Spleen (tissue), 13 donors: ENCODE measurements at places on chromosomes 2 and 18.

DNA sequence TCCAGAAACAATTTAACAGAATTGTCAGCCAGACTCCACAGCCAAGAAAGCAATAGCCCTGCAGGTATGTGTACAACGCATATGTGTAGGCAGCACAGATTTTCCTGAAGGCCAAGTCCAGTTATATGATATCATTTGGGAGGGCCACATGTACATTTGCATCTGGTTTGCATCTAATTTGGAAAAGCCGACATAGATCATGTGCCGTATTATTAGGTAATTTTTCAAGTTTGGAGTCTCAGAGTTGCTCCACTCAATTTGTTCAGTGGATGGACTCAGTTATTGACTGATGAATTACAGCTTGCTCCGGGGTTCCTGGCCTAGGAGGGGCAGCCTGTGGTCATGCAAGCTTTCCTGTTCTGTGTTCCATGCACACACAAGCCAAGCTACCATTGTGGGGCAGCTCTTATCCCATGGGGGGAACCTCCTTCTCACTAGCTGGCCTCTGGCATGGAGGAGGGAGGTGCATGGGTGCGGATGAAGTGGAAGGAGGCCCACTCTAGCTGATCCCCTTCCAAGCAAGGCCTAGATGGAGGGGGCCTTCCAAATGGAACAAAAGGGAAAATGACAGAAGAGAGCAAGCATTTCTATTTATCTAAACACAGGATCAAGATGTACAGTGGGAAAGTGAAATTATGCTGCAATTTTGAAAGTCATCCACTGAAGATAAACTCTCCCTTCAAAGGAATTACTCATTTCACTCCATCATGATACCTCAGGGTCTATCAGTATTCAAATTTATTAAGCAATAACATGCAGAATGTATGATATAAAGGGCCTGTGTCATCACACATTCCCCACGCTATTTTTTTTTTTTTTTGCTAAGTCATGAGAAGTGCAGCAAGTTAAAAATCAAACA is 202.6 kb upstream of the SMAD2 start:
- peak; percentile 41 for DNase-seq

DNA sequence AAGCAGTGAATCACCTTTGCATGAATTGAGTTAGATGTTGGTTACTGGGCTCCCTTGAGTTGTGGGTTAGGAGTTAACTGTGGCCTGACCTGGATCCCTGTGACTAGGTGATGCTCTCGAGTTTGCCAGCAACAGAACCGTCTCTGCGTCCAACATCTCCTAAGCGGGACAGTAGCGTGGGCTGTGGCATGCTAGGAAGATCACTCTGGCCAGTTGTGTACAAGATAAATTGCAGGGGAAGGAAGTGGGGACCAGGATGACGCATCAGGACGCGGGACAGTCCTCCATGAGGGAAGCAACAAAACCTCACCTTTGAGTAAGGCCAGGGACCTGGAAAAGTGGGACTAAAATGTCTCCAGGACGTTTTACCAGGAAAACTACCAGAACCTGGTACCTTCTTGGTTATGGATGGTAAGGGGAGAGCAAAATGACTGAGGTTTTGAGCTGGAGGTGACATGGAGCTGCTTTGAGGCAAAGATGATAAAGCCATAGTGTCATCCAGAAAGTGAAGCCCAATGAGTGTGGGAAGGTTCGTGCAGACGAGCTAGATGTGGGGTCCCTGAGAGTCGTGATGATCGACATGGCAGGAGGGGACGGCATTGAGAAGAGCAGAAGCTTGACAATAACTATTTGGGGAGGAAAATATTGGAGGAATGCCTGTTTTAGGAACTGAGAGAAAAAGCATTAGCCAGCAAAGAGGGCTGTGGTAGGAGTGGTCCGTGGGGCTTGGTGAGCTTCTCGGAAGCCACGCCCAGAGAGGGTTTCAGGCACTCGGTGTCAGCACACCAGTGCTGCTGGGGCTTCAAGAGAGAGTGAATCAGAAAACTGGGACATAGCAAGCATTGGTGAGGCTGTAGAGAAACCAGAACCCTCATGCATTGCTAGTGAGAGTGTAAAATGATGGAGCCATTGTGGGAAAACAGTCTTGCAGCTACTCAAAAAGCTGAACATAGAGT is 95.1 kb downstream of the SMAD7 start:
- no peak for DNase-seq

- no peak for DNase-seq
Observed at GRCh38 chr2:66235428-66235827, 199.5 kb upstream of the MEIS1 start.

DNA sequence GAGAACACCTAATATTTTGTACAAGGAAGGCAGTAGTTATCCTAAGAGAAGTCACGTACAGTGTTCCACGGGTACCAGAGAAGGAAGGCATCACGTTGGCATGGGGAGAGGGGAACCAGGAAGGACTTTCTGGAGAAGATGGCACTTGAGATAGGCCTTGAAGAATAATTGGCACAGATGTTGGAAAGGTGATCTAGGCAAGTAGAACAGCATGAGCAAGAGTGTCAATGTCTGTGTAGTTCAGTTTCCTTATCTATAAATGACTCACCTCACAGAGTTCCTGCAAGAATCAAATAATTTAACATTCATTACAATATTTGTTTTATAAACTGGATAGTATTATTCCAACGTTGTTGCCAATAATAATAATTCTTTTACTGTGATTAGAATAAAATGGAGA is 48.3 kb upstream of the BZW1 start:
- no peak for DNase-seq

GRCh38 chr2:224062481-224063297 is 23.6 kb upstream of the SERPINE2 start:
- DNase-seq, result no peak

DNA sequence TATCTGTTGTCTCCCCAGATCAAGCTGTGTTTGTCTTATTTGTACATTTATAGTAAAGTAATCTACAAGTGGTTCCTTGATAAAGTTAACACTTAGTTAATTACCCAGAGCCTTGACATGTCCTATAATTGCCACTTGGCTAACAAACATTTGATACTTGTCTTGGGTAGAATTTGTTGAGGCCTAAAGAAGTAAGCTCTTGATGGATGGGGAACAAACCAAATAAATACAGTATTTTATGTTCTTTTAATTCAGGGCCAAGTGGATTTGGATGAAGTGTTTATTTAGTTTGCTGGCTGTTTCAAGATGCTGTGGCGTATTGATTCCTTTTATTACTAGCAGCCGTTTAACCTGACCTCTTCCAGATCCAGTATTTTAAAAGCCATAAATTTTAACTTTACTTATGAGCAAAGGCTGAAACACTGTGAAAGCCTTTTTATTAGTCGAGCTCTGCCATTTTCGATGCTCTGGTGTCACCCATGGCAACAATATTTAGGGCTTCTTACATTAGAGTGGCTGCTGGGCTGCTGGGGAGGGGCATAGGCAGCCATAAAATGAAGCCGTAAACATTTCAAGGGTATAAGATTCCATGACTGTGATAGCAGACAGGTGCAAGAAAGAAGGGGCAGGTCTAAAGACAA is 401.6 kb upstream of the NRP2 start:
- DNase-seq, result no peak

DNA sequence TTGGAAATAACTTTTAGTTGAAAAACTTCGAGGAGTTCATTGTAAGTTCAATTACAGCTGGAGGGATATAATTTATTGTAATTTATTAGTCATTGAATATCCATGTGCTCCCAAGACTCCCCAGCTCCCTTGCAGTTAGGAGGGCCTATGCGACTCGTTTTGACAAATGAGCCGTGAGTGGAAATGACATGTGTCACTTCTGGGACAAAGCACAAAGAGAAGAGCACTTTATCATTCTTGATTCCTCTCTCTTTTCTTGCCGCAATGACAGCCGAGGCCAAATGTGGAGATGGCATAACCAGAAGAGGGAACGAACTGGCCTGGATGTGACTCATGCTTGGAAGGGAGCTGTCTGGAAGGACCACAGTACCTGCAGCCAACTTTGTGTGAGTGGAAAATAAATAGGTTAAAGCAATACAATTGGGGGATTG is 44.2 kb upstream of the ITSN2 start:
- DNase-seq, result no peak

DNA sequence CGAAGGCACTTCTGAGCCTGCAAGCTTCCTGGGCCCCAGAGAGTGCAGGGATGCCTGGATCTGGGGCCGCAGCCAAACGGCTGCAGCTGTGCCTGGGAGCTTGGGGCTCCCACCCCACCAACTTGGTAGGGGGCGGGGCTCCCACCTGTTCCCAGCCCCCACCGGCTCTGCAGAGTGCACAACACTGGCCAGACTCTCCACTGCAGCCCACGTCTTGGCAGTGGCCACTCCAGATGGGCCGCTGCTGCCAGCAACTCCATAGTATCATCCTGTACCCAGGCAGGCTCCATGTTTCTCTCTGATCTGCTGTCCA is 9.9 kb downstream of the DYSF start:
- no peak for DNase-seq

DNA sequence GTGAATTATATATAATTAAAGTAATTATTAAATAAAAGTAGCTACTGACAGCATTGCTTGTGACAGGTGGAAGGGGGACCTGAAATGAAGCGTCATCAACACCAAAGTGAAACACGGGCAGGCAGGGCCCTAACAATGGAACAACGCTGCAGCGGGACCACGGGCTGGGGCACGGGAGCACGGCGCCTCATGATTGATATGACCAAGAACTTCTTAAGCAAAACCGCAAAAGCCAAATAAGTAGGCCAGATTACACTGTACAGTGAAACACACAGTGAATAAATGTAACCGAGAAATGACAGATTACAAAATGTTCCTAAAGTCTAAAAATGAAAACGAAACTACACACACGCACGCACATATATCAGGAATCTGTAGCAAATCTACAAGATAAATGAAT is 81.4 kb downstream of the SNTG2 start:
- no peak for DNase-seq

GRCh38 chr18:7273301-7273921 is 42.5 kb downstream of the LRRC30 start:
- peak; percentile 78 for DNase-seq

- peak; percentile 76 for DNase-seq
Observed at GRCh38 chr2:113201496-113202304, 27.9 kb downstream of the PSD4 start.

DNA sequence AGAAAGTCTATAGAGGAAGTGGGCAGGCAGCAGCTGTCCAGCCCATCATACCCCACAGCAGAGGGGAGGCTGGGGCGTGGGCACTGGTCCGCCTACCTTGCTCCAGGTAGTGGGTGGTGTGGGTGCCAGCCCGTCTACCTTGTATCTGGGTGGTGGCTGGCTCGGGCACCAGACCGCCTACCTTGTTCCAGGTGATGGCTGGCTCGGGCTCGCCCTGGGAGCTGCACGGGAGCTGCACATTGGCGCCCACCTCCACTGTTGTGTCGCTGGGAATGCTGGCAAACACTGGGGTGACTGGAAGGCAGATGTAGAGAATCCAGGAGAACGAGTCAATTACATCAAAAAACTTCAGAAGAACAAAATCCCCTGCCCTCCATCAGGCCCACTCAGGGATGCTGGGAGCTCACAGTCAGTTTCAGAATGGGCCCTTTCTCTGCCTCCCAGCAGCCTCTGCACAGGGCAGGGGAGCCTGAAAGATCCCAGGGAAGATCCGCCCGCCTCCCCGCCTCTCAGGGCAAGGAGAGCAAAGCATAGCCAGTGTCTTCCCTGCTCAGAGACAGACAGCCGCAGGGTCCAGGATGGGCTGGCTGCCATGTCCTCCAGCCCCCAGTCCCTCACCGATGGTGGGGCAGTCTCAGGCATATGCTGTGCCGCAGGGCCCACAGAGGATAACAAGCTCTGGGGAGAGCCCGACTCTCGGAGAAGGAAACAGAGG is 82.3 kb downstream of the PXDN start:
- DNase-seq, result no peak

- DNase-seq, result no peak
Observed at GRCh38 chr2:130972410-130972809, 120.8 kb downstream of the FAM168B start.

- no peak for DNase-seq
Observed at GRCh38 chr2:218872645-218873358, 7.8 kb upstream of the WNT10A start.

GRCh38 chr2:238449909-238450417 is 23.2 kb downstream of the ASB1 start:
- DNase-seq, result peak; percentile 77

GRCh38 chr2:11213090-11213638 is 57.9 kb downstream of the SLC66A3 start:
- no peak for DNase-seq

DNA sequence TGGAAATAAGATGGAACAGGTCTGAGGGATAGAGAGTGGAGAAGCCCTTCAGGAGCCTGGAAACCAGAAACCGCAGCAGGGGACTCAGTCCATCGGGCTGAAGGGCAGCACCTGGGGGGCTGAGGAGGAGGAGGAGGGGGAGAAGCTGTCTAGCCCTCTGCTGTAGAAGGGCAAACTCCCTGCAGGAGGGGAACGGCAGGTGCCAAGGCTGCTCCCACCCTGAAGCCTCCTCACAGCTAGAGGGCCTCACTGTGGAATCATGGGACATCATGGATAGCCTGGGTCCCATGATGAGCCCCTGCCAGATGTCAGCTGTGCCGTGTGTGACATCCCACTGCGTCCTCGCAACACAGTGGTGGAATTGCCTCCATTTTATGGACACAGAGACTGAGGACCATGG is 435 bp downstream of the MYO7B start:
- DNase-seq, result no peak

- no peak for DNase-seq
Observed at GRCh38 chr2:182302972-182303371, 123.9 kb downstream of the PDE1A start.

- DNase-seq, result no peak
Observed at GRCh38 chr2:237195396-237196120, 109.9 kb downstream of the COPS8 start.

- no peak for DNase-seq
Observed at GRCh38 chr2:157176602-157177001, 80.9 kb upstream of the GALNT5 start.
